ENCODE measurements at places on chromosomes 11 and 22.

DNA sequence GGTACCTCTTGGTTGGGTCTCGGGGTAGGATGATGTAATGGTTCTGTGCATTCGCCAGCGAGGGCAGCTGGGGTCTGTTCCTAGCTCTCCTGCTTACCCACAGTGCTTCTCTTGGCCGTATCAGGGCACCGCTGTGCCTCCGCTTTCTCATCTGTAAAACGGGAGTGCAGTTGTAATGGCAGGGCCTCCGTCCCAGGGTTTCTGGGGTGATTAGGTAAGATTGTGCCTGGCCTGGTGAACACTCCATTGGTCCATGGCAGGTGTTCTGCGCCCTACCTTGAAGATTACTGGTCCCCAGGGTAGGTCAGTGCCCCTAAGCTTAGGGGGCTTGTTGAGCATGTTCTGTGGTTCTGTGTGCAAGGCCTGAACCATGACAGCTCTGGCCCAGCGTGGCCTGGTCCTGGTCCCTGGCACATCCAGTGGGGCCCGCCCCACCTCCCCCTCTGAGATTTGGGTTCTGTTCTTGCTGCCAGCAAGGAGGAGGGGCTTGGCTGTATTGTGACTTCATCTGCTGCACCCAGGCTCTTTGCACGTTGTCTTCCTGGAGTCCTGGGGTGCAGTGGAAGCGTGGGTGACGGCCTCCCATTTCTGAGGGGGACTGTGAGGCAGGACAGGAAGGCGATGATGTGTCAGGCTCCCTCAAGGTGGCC lies 4.9 kb downstream of the MYRF start:
- DNase-seq, result no peak

DNA sequence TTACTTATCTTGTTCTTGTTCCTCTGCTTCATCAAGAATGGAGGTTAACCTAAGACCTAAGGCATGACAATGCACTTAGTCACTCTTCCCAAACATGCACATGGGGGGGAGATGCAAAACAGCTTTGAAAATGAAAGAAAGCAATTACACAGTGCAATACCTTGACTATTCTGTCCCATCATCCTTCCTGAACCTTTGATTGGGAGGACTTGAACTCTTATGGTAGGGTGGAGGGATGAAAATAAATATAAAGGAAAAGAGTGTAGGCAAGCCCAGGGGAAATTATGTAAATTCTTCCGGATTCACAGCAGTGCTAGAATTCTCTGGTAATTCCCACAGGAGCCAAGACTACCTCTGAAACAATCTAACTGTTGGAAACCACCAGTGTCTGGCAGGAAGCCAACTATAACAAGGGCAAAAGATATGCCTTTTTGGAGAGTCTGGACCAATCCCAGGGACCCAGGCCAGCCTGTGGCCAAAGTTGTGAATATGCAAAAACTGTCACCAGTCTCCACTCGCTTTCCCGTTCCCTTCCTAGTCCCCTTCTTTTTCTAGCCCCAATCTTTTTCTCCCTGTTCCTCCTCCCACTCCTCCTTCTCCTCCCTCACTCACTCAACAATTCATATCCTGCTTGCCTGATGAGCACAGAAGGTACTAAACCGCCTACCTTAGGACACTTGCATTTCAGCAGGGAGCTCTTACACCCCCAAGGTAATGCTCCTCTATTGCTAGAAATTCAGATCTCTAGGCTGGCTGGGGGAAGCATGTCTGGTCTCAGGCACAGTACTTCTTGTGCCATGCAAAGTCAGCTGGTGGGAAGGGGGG lies 2.5 kb upstream of the RCN1 start:
- DNase-seq, result no peak

DNA sequence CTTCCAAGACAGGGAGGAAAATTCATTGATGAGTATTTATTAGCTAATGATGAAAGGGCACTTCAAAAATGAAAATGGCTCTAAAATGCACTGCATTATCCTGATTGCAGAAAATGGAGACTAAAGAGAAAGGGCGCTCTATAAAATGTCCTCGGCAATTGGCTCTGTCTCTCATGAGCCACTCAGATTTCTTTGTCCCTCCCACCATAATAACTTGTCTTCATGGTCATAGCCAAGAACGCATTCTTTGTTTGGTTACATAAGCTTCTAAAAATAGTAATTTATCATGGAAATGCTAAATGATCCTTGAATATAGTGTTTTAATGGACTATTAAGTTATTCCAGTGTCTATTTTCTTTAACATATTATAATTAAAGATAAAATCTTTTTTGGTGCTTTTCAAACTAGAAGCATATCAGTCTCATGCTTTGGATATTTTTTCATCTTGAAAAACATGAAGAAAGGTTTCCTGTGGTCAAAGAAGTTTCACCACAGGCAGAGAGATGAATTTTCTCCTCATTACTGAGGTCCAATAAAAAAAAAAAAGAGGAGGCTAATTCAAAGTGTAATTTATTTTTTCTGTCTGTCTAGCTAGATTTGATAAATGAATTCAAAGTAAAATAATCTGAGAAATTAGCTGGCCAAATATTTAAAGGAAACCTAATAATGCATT lies 238.1 kb upstream of the BLID start:
- DNase-seq, result no peak

DNA sequence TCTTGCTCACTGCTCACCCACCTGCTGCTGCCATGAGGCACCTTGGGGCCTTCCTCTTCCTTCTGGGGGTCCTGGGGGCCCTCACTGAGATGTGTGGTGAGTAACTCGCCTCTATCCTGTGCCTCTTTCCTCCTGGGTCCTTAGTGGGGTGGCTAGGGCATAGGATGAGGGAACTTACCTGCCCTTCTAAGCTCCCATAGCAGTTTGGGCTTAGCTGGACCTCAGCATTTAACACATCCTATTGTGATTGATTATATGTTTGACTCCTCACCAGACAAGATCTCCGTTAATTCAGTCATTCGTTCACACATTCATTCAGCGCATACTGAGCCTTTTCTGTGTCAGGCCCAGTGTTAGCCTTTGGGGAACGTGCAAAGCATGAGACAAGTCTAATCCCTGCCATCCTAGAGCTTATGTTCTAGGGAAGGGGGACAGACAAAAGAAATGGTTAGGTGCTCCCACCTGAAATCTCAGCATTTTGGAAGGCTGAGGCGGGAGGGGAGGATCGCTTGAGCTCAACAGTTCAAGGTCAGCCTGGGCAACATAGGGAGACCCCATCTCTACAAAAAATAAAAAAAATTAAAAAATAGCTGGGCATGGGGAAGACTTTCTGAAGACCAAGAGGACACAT lies 441 bp downstream of the TCN2 start:
- DNase-seq, result no peak

DNA sequence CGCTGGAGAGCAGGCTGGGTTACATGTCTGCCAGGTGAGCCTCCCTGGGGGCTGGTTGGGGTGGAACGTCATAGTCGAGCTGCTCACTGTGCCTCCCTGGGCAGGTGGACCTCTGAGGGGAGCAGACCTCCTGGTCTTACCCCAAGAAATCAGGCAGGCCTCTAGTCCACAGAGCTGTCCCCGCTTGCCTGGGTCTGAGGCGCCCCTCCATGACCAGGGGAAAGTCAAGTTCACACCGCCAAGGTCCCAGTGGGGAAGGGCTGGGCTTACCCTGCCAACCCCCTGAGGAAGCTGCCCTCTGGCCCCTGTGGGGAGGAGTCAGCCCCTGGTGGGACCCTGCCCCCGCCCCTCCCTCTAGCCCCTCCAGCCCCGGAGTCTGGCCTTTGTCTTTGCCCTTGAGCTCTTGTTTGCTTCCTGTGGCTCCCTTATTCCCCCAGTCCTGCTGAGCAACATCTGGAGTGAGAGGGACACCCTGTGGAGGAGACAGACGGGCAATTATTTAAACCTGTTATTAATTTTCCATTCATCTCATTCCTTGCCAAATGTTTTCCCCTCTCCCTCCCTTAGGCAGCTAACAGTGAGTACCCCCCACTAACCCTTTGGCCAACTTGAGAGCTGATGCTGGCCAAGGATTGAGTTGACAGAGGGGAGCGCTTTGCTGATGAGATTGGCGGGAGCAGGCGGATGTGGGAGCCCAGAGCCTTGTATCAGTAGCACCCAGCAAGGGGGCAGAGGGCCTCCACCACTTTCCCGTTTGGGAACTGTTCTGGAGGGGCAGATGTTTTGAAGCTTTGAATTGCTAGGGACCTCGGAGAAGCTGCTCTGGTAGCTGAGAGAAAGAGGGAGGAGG lies 83.4 kb downstream of the CEP164 start:
- DNase-seq, result no peak

DNA sequence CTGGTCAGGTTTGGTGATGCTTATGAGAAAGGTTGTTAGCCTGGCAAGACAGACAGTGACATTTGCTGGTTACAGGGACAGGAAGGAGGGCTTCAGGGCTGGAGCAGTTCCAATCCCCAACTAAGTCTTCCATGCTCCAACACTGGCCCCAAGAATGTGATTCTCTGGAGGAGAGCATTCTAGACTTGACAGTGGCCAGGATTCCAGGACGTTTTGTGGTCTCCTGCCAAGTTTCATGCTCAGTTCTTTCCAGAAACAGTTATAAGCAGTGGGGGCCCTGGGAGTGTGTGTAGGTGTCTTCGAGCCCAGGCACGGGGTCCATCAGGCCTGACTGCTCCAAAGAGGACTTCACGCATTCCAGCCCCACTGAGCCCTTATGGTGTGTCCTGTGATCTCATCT lies 8.9 kb upstream of the GRK3 start:
- DNase-seq, result no peak

DNA sequence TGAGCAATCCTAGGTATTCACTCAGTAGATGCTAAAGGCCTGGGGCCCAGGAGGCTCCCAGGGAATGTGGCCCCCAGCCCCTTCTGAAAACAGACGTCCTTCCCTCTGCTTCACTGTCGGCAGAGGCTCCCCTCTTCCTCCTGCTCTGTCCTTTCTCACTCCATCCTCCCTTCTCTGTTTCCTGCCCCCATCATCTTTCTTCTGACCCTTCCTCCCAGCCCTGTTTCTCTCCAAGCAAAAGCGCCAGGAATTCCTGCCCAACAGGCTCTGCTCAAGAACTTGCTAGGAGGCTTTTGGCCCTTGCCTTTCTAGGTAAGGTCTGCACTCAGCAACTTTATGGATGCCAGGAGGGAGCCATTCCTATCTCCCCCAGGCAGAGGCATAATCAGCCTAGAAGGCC lies 300.5 kb downstream of the NTM start:
- no peak for DNase-seq
